Kidney (tissue), 22 donors: ENCODE measurements at places on chromosomes 7 and 10. TPM values are rescaled to one million over a fixed set of nuclear protein-coding genes. Genes with fewer than 3 reads are reported as not detected.

Gene ZPBP
- 0.22 TPM for total RNA-seq

Gene UCMA
- not detected for total RNA-seq

Gene LRRC4
- 1.6 TPM for total RNA-seq

Gene PDCD4
- 75.9 TPM for total RNA-seq

Gene ARF5
- total RNA-seq = 132 TPM

Gene GHRHR
- not detected for total RNA-seq

Gene ZNF32
- 35.0 TPM for total RNA-seq

Gene PTPRN2
- 4.8 TPM for total RNA-seq

Gene KAZALD1
- 9.8 TPM for total RNA-seq

Gene BMPER
- total RNA-seq = 0.60 TPM

Gene ACSM6
- not detected for total RNA-seq

Gene LRIT1
- total RNA-seq = not detected

Gene KCNMA1
- total RNA-seq = 8.9 TPM

Gene SH2B2
- total RNA-seq = 11.0 TPM

Gene AKR1D1
- total RNA-seq = not detected

Gene THSD7A
- total RNA-seq = 24.3 TPM

Gene ZNF3
- total RNA-seq = 30.8 TPM

Gene TAS2R5
- total RNA-seq = 2.5 TPM

Gene HELLS
- total RNA-seq = 13.5 TPM

Gene LAMB1
- 312 TPM for total RNA-seq

Gene HOXA4
- 11.2 TPM for total RNA-seq

Gene CCL24
- not detected for total RNA-seq

Gene CRYGN
- total RNA-seq = 0.22 TPM

Gene CLCN1
- 0.35 TPM for total RNA-seq

Gene CFAP46
- total RNA-seq = 8.3 TPM

Gene MDH2
- total RNA-seq = 130 TPM

Gene AKR1C3
- 61.8 TPM for total RNA-seq

Gene SKIDA1
- total RNA-seq = 2.9 TPM

Gene KIF11
- 1.6 TPM for total RNA-seq

Gene SPDYE5
- total RNA-seq = not detected

Gene AASS
- total RNA-seq = 24.2 TPM

Gene ERV3-1
- 15.2 TPM for total RNA-seq

Gene FAM25A
- total RNA-seq = not detected

Gene NPC1L1
- 0.88 TPM for total RNA-seq

Gene IL6
- 1.6 TPM for total RNA-seq

Gene UNC5B
- total RNA-seq = 22.6 TPM

Gene ICA1
- total RNA-seq = 41.8 TPM

Gene GRM3
- total RNA-seq = not detected

Gene VSTM4
- 8.5 TPM for total RNA-seq

Gene HBP1
- total RNA-seq = 64.4 TPM

Gene PON3
- total RNA-seq = 1.6 TPM

Gene ASNS
- 34.1 TPM for total RNA-seq
